ENCODE measurements at places on chromosomes 1 and 21.
A peak's percentile ranks its signal among the peaks of the same experiment; 100 is the strongest.

DNA sequence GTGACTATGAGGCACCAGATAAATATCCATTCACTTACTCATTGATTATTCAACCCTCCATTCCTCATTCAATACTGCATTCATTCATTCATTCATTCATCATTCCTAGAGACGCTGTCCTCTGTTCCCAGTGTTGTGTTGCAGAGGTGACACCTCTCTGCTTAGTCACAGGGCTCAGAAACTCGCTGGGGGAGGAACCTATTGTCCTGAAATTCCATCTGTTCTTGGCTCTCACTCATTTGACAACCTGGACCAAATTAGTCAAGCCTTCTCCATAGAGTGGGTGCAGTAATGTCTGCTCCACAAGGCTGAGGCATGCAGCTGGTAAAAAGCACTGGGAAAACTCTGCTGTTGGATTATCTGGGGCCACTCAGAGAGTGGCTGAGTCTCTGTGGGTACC, 49.7 kb downstream of the MYOM3 start:
- no peak for DNase-seq

- DNase-seq, result peak; percentile 95
Measured at GRCh38 chr1:226125097-226125630, 61.4 kb downstream of the ACBD3 start.

DNA sequence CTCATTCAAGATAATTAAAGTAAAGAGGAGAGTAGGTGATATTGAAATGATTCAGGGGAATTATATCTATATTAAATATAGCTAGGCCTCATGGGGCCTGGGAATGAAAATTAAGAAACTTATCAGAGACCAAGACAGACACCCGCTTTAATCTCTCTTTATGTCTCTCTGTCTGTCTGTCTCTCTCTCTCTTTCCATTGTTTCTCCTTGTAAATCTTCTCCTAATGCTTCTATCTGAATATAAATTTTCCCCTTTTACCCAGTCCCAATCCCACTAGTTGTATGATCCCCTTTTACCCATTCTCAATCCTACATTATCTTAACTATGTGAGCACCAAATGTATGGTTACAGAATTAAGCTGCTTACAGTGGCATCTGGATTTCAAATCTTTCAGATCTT, 61.2 kb downstream of the RGS5 start:
- DNase-seq, result no peak

GRCh38 chr1:37764414-37764825, 500 bp downstream of the EPHA10 start:
- DNase-seq, result peak; percentile 57

DNA sequence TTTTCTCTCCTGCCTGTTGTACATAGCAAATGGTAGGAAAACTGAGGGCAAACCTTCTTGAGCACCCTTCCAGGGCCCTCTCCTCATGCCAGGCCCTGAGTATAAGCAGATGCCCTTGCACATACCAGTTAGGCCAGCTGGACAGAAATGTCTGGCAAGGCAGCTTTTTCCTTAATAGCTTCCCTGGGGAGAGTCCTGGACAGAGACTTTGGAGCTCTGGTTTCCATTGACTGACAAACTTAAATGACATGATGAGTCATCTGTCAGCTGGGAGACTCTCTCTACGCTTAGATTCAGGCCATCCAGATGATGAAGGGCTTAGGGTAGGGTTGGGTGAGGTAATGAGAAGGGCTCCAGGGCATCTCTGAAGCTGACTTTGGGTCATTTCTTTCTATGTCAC, 317.5 kb downstream of the ASTN1 start:
- DNase-seq, result no peak

- DNase-seq, result no peak
Measured at GRCh38 chr1:17908945-17909344, 153.8 kb downstream of the ACTL8 start.

DNA sequence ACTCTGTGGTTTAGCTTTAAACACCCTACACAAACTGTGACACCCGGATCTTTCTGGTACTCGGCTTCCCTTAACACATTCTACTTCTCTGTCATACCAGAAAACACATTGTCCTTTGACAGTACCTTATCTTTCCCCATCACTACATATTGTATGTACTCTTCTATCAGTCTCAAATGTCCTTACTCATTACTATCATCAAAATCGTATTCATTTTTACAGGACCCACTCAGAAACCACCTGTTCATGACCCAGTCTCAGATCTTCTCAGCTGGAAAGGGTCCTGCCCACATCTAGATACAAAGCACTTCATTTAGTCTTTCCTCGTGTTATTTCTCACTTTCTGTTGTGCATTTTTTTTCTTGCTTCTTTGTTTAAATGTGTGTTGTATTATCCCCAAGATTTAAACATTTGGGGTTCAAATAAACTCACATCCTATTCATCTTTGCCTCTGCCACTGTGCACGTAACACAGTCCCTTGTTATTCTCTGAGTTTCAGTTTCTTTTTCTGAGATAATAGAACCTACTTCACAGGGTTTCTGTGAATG, 27.7 kb downstream of the CD34 start:
- no peak for DNase-seq

DNA sequence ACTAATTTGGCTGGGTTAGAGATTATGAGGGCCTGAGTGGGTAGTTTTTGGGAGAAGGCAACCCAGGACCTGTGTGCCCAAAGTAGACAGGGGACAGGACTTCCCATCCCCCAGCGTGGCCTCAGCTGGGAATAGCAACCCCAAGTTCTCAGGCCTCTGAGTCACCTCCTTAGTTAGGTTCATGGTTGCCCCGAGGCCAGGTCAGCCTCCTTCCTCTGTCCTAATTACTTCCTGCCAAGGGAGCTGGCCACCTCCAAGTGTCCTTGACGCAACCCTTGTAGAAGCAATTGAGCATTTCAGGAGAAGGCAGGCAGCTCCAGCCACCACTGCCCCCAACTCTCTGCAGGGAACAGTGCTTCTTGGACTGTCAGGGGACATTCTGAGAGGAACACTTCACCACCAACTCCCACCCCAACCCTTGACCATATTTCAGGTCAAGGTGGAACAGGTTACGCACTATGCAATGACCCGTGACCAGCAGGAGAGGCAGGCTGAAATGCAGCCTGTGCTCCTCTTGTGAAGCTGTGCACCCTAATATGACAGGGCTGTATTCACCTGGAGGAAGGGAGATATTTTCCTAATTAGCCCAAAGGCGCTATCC, 5.1 kb upstream of the NT5C1A start:
- no peak for DNase-seq

- peak; percentile 3 for DNase-seq
Measured at GRCh38 chr1:2894381-2895041, 93.0 kb upstream of the TTC34 start.

- DNase-seq, result peak; percentile 26
Measured at GRCh38 chr1:150925080-150925479, 1.1 kb upstream of the SETDB1 start.

DNA sequence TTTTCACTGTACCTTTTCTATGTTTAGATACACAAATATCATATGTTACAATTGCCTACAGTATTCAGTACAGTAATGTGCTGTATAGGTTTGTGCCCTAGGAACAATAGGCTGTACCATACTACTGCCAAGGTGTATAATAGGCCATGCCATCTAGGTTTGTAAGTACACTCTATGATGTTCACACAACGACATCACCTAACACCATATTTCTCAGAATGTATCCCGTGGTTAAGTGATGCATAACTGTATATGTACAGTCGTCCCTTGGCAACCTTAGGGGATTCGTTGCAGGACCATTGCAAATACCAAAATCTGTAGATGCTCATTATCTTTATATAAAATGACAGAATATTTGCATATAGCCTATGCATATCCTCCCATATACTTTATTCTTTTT, 5.8 kb upstream of the SSR2 start:
- DNase-seq, result no peak

DNA sequence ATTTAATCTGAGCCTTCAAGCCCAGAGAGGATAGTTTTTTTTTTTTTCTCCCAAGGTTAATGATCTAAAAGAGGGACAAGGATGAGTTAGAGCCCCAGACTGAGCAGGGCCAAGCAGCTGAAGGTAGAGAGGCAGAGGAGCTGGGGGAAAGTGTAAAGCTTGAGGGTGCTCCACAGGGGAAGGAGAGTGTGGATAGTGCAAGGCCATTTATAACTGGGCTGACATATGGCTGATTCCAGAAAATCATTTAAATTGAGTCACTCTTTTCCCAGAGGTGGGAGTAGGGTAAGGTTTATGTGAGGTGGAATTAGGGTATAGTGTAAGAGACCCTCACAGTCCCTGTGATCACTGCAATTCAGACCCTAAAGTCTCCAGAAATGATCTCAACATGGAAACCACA, 55.8 kb downstream of the BEND5 start:
- DNase-seq, result no peak

- DNase-seq, result no peak
Measured at GRCh38 chr1:170586321-170587252, 54.6 kb downstream of the GORAB start.

DNA sequence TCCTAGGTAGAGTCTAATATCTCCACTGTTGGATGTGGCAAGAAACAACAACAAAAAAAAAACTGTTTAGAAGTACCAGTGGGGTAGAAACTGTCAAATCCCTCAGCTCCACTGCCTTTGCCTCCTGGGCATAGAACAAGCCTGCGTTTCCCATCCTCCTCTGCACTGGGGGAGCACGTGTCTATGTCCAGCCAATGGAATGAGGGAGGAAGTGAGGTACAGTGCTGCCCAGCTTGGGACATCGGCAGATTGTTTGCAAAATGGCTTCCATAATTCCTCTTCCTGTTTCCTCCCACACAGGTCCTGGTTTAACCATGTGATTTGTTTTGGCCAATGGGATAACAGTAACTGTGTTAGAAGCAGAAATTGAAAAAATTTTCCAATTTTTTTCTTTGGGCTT, 39.1 kb downstream of the PSMG1 start:
- DNase-seq, result no peak

DNA sequence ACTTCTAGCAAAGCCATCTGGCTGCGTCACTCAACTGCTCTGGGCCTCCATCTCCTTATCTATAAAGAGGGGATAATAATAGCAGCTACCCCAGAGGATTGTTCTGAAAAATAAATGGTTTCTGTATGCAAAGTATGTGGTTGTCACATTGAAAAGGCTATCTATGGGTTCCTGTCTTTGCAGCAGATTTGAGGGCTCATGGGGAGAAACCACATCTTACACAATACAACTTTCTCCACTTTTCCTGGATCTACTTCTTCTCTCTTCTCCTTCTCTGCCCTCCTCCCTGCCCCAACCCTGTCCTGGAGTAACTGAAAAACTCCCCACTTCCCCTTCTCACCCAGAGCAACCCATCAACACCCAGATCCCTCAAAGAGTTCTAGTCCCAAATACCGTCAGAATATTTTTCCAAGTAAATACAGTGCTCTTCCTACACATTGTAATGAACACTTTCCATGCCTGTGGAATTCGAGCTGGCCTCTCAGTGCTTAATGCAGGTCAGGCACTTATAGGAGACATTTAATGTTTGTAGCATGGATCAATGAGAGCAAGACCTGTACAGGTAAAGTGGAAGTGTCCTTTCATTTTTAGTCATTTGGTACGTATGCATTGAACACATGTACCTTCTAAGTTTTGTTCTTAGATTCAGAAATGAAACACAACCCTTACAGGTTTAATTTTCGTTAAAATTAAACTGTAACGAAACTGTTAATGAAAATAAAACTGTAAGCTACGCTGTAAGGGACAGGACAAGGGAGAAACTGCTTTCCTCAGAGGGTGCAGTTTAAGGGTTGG, 131.9 kb downstream of the AK5 start:
- DNase-seq, result no peak

GRCh38 chr1:110150330-110151174, at the start of gene SLC6A17:
TSS of gene SLC6A17 (plus strand) at chr1:110150494. CDS start at chr1:110166930, 16,436 bp downstream.
- peak; percentile 56 for DNase-seq

DNA sequence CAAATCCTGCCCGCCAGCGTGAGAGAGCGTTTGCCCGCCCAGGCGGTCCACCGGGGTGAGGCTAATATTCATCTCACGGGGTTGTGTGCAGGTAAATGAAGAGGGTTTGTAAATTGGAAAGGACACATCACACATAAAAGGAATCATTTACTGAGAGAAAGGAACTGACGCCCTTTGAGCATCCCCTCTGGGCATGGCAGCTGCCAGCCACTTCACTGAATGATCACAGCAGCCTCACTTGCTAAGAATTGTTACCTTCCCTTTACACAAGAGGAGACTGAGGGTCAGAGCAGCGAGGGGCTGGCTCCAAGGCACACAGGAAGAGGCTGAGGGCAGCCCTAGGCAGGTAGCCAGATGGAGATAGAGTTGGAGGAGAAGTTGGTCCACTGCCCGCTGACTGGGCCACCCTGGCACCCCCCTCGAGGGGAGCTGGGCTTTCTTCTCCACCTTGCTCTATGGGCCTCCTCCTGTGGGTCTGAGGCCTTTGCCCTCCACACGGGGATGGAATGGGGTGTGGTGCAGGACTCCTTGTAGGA, 96.0 kb downstream of the FOXD2 start:
- no peak for DNase-seq

DNA sequence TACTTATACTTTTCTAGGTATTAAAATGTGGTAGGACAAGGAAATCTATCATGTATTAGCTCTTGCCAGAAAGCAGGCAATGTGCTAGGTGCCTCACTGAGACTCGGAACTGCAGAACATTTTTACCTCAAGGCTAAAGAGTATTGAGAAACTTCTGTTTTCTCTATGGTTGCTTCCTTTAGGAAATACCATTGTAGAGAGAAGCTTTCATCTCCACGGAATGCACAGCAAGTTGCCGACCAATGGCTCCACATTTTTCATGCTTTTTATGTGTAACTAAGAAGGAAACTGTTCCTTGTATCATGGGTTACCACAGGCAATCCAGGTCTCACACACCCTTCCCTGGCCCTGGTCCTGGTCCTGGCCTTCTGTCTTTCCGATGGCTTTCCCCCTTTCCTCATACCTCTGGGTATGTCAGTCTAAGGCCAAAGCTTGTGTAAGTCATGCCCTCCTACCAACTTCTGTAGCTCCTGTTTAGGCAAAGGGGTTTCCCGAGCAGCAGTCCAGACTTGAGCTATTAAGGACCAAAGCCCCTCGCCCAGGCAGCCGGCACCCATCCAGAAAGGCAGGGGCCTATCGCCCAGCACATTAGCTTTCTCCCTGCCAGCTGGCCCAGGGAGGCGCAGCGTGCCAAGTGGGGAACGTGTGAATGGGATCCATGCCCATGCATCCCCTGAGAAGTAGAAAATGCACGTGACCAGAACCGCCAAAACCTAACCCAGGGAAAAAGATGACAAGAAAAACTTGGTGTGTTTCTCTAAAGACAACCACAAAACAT, 225.0 kb downstream of the PBX1 start:
- DNase-seq, result no peak

GRCh38 chr1:161978011-161978790, 45.5 kb downstream of the OLFML2B start:
- no peak for DNase-seq

DNA sequence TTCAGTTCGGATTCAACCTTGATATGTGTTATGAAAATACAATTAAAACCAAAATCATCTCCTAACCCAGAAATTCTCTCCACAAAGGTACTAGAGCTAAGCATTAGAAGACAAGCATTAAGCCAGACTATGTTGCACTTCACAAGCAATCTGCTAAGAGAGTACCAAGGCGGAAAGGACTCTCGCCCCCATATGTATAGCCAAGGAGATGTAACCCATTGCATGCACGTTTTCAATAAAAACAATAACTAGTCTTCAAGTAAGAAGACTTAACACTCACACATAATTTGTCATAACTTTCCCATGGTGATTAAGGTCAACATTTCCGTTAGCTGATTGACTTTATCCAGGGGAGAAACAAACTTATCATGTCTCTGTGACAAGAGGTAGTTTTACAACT, 27.6 kb upstream of the PTPRC start:
- DNase-seq, result no peak
